RPMI7951 (cell line): ENCODE measurements at places on chromosomes 7 and 10.

GRCh38 chr7:46220066-46220630 lies 299.1 kb upstream of the IGFBP3 start:
- peak; percentile 19 for DNase-seq

DNA sequence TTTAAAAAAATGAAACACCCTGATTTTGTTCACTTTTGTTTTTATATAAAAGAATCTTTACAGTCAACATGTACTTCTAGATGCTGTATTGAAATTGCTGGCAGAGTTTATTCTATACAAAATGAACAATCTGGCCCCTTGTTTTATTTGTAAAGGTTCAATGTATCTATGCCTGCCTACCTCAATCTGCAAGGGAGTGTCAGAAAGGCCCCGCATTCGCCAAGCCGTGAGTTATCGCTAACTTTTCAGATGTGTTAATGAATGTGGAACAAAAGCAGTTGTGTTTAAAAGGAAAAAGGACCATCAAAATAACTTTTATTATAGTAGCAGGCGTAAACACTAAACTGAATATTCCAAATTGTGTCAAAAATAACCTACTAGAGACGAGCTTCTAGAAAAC lies 14.6 kb downstream of the LUC7L2 start:
- DNase-seq, result no peak

DNA sequence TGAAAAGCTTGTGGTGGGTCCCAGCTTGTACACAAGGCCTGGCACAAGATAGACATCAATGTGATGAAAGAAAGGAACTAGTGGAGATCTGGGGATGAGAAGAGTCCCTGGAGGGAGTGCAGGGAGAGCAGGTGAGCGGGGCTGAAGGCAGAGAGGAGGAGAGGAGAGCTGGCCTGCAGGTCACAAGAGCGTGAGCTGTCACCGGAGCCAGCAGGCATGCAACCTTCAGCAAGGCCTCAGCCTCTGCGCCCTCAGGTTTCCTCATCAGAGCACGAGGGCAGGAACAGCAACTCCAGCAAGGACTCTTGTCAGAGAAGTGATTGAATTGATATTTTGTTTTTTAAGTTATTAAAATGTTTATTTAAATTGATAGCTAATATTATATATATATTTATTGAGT lies 188.6 kb downstream of the CXCL12 start:
- no peak for DNase-seq

- DNase-seq, result peak; percentile 65
Measured at GRCh38 chr7:44103923-44104859, at the start of gene AEBP1. Gene AEBP1, plus strand, starts transcription at chr7:44104345. Its CDS starts 321 bp downstream, at chr7:44104666.

DNA sequence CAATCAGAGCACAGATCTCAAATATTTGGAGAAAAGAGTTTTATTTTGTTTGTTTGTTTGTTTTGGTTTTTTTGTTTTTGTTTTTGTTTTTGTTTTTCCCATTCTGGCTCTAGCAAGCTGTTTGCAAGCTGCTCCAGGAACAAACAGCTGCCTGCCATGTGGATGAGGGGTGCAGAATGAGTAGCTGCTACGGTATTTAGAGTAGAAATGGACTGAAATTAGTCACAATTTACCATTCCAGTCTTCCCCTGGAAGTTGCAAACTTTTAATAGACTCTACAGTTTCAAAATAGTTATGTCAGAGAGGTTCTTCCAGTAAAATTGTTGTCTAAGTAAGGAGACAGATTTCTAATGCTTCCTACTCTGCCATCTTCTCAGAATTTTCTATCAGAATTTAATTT lies 27.1 kb upstream of the TAS2R16 start:
- no peak for DNase-seq

- DNase-seq, result no peak
Measured at GRCh38 chr10:126374435-126374834, 13.8 kb downstream of the ADAM12 start.

GRCh38 chr7:101502466-101503098 lies 126.5 kb downstream of the MYL10 start:
- no peak for DNase-seq

DNA sequence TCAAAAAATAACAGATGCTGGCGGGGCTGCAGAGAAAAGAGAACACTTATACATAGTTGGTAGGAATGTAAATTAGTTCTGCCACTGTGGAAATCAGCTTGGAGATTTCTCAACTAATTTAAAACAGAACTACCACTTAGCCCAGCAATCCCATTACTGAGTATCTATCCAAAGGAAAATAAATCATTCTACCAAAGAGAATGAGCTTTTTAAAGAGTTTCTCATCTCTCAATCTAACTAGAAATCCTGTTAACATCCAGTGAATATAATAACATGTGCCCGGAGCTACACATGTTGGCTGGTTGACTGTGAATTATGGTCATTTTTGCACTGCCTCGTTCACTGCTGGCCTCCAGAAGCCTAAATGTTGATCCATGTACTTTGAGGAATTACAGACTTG lies 39.3 kb downstream of the BET1 start:
- DNase-seq, result no peak

DNA sequence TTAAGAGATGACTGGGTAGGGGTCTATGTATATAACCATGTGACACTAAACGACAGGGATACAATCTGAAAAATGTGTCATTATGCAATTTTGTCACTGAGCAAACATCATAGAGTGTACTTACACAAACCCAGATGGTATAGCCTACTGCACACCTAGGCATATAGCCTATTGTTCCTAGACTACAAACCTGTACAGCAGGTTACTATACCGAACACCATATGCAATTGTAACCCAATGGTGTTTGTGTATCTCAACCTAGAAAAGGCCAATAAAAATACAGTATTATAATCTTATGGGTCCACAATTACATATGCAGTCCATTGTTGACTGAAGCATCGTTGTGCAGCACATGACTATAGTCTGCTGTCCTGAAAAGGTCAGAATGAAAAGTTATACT lies 22.9 kb downstream of the STRIP2 start:
- DNase-seq, result no peak

- DNase-seq, result no peak
Measured at GRCh38 chr10:71970869-71971268, 6.7 kb downstream of the CHST3 start.

- DNase-seq, result peak; percentile 27
Measured at GRCh38 chr7:121330053-121330833, 1.4 kb downstream of the WNT16 start.

DNA sequence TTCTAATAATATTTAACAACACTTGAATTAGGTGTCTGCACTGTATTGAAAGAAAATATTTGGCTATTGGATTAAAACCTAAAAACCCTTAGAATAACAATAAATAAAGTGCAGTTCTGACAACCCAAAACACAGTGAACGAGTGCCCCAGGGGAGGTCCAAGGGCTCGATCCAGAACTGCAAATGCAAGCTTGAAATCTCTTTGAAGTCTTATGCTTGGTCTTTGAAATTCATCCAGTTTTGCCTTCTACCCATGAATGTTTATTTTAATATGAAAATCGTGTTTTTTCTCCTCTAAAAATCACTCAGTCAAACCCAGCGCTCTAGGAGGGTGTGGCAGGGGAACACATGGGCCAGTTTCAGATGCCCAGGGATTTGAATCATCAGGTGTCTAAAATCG lies 119.5 kb downstream of the MTPAP start:
- no peak for DNase-seq

- DNase-seq, result no peak
Measured at GRCh38 chr7:109336531-109336930, 766.9 kb downstream of the DNAJB9 start.

GRCh38 chr7:87506246-87507180 lies 31.0 kb upstream of the ABCB4 start:
- DNase-seq, result peak; percentile 10

DNA sequence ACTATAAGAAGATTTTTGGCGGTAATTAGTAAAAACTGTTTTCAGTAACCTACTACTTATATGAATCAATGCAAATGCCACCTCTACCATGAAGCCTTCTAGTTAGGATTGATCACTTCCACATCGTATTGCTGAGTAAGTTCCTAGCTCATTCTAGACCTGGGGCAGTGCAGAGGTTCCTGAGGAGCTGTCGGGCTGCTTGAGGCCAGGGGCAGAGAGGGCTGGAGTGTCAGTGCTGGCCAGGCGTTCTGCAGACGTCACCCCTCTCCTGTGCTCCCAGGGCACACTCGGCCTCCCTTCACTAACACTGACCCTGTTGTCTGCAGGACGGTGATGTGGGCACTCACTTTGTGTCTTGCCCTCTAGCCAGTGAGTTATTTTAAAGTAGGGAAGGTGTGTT lies 275.7 kb downstream of the CELF2 start:
- DNase-seq, result no peak

DNA sequence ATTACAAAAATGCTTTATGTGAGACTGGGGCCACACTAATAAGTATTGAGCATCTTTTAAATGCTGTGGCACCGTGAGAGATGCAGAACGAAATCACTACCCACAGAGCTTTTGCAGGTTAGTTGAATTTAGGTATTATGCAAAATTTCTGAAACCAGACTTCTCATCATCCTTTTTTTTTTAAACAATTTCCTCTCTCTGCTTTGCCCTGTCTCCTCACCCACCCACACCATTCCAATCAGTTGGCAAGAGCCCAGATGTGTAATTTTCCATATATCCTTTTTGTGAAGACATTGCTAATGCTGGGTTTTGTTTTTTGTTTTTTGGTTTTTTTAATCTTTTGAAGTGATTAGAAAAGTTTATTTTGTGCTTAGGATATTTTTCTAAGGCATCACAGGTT lies 1.1 kb downstream of the YAE1 start:
- no peak for DNase-seq

- no peak for DNase-seq
Measured at GRCh38 chr7:99992330-99993038, 16.7 kb upstream of the AZGP1 start.

GRCh38 chr7:140719721-140720120 lies 23.2 kb downstream of the NDUFB2 start:
- DNase-seq, result no peak

DNA sequence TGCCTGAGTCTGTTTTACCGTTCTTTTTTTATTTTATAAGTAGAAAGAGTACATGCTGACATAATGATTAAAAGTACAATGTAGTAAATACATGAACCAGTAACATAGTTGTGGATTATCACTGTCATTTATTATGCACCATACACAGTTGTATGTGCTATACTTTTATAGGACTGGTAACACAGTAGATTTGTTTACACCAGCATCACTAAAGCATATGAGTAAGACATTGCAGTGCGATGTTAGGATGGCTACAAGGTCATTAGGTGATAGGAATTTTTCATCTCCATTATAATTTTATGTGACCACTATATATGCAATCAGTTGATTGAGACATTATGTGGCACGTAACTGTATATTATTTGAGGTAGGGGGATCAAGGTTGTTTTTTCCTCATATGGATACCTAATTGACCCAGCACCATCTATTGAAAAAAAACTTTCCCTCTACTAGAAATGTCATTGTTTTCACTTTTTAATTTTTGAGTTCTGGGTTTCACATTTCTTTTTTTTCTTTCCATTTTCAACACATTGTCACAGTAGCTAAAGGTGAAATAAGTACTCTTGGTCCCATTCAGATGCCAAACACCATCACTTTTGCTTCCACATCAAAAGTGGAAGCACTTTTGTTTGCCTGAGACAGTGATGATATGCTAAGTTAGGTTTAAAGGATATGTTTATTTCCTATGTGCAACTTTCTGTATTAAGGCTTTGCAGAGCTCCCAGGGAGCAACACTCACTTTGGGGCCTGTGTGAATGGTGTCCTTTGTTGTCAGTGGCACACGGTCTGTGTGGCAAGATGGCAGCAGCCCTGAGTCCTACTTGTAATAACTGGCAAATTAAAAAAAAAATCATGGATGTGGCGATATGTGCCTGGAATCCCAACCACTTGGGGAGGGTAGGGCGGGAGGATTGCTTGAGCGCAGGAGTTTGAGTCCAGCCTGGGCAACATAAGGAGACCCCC lies 17.1 kb downstream of the UBE2D1 start:
- no peak for DNase-seq

- DNase-seq, result no peak
Measured at GRCh38 chr7:134028853-134029252, 98.3 kb upstream of the LRGUK start.

DNA sequence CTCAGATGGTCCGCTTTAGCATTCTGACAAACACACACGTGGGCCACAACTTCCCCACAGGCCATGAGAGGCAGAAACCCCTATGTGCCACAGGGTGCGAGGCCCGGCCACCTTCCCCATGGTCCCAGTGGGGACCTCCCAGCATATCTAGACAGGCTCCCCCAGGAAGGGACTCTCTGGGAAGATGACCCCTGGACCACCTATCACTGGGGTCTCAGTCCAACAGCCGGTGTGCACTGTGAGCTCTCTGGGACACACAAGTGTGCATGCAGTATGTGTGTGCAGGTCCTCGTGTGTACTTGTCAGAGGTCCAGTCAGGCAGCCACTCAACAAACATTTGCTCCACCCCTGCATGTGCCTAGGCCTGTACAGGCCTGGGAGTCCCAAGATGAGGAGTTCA lies 18.7 kb downstream of the GRID1 start:
- no peak for DNase-seq

DNA sequence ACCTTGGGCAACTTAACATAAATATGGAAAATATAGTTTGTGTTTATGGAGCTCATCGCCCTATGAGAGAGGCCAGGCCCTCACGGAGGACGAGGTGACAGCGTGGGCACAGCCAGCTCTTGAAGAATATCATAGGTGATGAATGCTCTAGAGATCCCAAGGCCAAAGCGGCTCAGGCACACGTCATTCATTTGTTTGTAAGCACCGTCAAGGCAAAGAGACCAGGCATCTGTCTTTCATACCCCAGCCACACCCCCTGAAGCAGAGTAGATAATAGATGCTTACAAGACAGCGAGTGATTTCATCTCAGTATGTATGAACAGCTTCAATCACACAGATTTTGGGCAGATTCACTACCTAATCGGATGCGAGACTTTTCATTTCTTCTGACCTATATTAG lies 242.1 kb upstream of the C7orf33 start:
- DNase-seq, result no peak

DNA sequence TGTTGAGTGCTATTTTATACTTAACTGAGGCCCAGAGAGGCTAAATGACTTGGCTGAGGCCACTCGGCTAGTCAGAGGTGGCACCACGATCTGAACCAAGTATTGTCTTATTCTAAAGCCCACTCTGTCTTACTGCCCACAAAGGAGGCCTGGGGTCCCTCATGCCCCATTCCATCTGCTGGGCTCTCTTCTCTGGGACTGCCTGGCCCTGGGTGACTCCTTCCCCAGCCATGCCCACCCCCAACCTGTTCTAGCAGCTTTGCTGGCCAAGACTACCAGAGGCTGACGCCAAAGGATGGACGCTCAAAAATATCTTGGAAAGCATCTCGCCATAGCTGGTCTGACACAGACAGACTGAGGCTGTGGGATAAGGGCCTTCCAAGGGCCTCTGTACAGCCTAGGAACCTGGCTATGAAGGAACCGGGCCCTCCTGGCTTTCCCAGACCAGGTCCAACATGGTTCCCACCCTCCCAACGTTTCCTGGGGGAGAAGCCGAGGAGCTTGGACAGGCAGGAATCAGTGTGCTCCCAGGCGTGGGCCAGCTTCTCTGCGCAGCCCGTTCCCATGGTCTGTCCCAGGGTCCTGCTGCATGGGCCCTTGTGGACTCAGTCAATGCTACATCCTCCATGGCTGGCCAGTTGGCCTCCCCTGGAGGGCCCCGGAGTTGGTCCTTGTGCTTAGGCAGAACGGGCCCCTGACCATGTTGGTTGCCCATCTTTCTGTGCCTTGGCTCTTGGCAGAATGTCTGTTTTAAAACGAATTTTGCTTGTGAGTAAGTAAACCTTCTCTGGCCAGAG lies 11.7 kb downstream of the HSPA12A start:
- DNase-seq, result no peak

GRCh38 chr7:99127636-99128035 lies 16.3 kb downstream of the SMURF1 start:
- peak; percentile 50 for DNase-seq
